ENCODE measurements at places on chromosomes 2 and 18. TPM values are rescaled to one million over a fixed set of nuclear protein-coding genes. Genes with fewer than 3 reads are reported as not detected.

The PROKR1 gene
- total RNA-seq, result not detected

The TGIF1 gene
- total RNA-seq, result 9.7 TPM

The DES gene
- not detected for total RNA-seq

The CCT7 gene
- total RNA-seq, result 449 TPM

The GPR55 gene
- 58.8 TPM for total RNA-seq

The COLEC11 gene
- total RNA-seq, result 0.23 TPM

The HTR2B gene
- total RNA-seq, result not detected

The DDX18 gene
- 78.2 TPM for total RNA-seq

The COL3A1 gene
- total RNA-seq, result 0.23 TPM

The TWSG1 gene
- total RNA-seq, result 11.2 TPM

The POTEJ gene
- not detected for total RNA-seq

The ANKRD29 gene
- total RNA-seq, result not detected

The C1QL2 gene
- total RNA-seq, result not detected

The PJVK gene
- total RNA-seq, result 1.9 TPM

The TNFRSF11A gene
- 8.0 TPM for total RNA-seq

The EPB41L3 gene
- total RNA-seq, result 0.45 TPM

The M1AP gene
- total RNA-seq, result not detected

The ITGA4 gene
- 344 TPM for total RNA-seq

The FAM237A gene
- not detected for total RNA-seq

The DPYSL5 gene
- total RNA-seq, result not detected

The C2orf49 gene
- total RNA-seq, result 20.5 TPM

The UGT1A3 gene
- total RNA-seq, result not detected
